ENCODE measurements at places on chromosomes 16 and 17.

DNA sequence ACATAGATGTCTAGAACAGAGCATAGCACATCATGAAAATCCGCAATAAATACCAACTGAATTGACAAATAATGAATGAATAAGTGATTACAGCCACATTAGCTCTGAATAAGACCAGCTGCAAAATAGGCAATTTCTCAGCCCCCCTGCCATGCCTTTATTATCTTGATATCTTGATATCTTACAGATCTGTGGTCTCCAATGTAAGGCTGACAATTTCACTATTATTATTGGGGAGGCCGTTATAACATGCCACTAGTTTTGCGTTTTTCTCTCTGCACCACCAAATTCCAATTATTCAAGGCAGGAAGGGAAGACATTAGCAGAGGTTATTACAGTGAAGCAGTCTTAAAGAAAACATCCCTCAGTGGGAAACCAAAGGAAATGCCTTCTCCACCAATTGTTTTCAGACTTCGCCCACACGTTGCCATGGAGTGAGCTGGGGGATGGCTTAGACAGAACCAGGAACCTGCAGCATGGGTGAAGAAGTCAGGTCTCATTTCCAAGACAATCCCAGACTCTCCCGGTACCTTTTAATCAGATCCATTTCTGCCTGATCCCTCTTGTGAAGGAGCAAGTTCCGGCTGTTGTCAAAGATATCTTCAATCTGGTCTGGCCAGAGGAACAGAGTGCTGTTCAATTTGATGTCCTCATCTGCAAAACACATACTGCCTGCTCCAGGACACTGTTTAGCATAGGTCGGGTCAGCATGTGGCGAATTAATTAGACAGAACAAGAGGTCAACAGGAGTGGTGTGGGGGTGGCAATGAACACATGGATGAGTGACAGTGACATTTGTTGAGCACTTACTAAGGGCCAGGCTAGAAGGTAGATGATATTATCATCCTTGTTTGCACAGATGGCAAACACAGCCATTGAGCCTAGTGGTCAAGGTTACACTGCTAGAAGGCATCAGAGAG, 46.4 kb downstream of the DNAH3 start:
- no peak for DNase-seq

- DNase-seq: no peak
These were observed 9.3 kb downstream of the BECN1 start for GRCh38 chr17:42814633-42815399.

DNA sequence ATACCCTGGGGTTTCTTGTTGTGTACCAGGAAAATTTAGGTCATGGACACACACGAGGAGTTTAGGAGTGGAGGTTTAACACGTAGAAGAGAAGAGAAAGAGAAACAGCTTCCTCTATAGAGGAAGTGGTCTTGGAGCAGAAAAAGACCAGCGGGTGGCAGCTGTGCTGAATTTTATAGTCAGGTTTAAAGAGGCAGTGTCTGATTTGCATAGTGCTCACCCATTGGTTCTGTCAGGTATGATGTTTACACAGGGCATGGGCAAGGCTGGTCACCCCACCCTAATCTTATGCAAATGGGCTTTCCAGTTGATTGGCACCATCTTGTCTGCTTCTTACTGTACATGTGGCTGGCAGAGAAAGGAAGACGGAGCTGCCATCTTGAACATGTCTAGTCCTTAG, 309.0 kb downstream of the CDH13 start:
- DNase-seq: no peak

GRCh38 chr16:87032554-87032953, 284.6 kb downstream of the C16orf95 start:
- DNase-seq: no peak

DNA sequence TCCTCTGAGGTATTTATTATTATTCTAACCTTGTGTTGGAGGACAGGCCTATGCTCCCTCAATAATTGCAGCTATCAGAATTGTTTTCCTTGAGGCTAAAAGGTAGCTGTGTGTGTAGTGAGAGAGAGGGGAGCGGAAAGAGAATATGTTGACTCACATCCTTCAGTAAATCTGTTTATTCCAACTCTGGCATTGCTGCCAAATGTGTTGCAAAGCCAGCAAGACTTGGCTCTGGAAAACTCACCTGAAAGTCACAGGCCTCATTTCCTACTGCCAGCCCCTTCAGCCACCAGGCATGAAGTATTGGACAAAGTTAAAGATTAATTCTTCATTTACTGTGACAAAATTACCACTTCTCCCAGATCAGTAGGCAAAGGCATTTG, 9.6 kb downstream of the CA10 start:
- peak; percentile 28 for DNase-seq

DNA sequence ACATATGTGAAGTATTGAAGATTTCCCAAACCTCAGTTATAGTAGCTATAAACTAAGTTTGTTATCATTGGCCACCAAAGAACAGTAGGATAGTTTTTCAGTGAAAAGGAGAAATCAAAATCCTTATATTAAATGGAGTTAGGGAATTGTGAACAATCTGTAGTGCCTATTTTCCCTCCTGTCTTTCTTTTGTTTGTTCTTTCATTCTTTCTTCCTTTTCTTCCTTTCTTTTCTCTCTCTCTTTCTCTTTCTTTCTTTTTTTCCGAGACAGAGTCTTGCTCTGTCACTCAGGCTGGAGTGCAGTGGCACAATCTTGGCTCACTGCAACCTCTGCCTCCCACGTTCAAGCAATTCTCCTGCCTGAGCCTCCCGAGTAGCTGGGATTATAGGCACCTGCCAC, 48.8 kb downstream of the SSH2 start:
- no peak for DNase-seq

DNA sequence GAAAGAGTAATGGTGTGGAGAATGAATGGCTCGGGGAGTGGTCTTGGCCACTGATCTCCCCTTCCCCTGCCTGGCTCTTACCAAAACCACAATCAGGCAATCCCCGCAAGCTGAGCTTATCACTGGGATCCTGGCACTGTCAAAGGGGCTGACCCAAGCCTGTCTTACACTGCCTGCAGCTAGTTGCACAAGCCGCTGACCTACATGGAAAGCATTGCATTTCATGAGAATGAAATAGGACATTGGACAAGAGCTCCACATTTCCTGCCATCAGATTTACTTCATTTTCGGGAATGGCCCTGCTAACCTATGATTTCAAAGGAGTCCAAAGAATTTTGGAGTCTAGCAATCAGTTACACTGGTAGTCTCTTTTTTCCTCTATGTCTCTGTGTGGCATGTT, 146.4 kb downstream of the PCTP start:
- no peak for DNase-seq

DNA sequence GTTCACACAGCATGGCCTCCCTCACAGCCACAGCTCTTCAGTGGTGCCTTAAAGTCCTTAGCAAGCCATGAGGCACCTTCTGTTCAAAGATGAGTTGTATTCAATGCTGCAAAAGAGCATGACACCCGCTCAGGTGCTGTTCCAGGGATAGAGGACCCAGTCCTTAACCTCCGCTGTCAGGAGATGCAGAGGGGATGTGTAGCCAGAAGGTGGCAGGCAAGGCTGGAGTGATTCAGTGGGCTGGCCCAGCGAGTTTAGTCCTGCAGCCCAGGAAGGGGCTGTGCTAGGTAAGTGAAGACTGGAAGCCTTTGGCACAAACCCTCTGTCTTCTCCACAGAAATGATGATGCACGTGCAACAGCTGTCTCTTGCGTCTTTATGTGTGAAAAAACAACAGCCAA, 25.0 kb upstream of the ADAM11 start:
- peak; percentile 54 for DNase-seq

- no peak for DNase-seq
These were observed 44.7 kb upstream of the KPNB1 start for GRCh38 chr17:47605011-47605410.

DNA sequence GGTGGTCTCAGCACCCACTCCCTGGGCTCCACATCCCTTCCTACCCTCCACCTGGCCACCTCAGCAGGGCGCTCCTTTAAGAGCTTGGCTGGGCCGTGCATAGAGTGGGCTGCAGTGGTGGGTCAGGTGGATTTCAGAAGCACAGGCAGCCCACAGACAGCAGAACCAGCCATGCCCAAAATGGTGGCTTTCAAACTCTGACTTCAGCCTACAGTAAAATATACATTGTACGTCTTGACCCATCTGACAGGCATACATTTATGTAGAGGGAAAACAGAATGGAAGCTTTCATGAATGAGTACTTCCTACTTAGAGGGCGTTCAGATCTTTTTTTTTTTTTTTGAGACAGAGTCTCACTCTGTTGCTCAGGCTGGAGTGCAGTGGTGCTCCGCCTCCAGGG, 26.0 kb upstream of the LASP1NB start:
- no peak for DNase-seq

GRCh38 chr17:2655546-2655945, 56.0 kb downstream of the CLUH start:
- no peak for DNase-seq

DNA sequence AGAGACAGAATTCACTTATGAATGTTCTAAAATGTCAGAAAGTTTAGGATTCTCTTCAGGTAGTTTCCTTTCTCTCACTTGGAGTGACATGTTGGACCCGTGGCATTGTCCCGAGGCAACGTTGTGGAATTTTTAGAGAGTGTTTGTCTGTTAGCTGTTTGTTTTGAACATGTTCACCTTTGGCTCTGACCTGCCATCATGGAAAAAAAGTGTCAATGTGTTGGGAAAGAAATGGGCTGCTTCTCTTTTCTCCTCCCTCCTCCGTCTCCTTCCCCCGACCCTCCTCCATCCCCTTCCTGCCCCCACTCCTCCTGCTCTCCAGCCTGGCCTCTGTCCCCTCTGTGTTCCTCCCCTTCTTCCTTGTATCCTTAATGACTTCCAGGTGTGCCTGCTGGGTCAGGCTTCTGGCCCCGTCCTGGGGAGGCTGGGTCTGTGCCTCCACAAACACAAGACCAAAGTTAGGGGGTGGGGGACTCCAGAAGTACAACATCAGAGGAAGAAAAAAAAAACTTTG, 463.1 kb downstream of the MAF start:
- no peak for DNase-seq

DNA sequence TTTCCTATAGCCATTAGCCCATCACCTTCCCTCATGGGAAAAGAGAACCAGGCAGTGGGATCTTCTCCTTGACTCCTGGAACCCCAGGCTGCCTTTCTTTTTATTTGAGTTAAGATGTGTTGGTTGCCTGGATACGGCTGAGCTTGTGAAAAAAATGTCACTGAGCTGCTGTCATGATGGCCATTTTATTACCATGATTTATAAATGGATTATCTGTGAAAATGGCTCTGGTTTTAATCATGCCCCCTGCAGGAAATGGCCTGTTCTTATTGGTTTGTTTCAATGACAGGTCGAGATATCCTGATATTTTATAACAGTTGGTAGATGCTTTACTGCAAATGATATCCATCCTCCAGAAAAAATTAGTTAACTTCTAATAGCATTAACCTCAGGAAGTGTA, 640.4 kb downstream of the CDH11 start:
- DNase-seq: no peak

DNA sequence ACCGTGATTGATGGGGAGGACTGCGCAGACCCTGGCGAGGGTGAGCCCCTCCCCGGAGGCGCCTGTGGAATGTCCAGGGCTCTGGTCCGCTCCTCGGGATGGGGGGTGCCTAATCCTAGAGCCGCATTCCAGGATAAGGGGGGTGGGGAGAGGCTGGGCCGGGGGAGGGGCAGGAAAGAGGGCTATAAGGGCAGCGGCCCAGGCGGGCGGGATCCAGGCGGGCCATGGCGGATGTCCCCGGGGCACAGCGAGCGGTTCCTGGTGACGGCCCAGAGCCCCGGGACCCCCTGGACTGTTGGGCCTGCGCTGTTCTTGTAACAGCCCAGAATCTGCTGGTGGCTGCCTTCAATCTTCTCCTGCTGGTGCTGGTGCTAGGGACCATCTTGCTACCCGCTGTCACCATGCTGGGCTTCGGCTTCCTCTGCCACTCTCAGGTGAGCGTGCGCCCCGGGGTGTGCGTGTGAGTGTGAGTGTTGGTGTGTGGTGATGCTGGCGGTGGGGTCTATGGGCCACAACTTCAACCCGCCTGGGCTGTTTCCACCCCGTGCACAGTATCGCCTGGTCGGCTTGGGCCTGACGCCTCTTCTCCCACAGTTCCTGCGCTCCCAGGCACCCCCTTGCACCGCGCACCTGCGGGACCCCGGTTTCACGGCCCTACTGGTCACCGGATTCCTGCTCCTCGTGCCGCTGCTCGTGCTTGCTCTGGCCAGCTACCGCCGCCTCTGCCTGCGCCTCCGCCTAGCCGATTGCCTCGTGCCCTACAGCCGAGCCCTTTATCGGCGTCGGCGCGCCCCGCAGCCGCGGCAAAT, at the start of gene TMEM88:
Gene TMEM88, plus strand, starts transcription at position 216 of the 809 bp plus-strand sequence. Its CDS starts 9 bp downstream, at position 225.
- DNase-seq: no peak

DNA sequence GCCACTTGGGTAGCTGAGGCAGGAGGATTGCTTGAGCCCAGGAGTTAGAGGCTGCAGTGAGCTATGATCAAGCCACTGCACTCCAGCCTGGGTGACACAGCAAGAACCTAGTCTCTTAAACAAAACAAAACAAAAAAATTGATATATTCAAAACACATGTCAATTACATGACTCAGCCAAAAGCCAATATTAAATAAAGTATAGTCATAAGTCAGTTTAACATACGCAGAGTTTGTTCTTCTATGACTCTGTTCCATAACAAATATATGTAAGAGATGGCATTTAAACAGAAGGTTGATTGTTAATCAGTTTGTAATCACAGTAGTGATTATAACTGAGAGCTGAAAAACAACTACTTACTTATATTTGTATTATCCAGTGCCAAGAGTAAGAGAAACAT, 106.5 kb downstream of the CDH8 start:
- no peak for DNase-seq

GRCh38 chr16:30766933-30767284, 4.8 kb downstream of the RNF40 start:
- no peak for DNase-seq

GRCh38 chr16:17936766-17937402, 399.7 kb downstream of the NPIPA8 start:
- DNase-seq: no peak

DNA sequence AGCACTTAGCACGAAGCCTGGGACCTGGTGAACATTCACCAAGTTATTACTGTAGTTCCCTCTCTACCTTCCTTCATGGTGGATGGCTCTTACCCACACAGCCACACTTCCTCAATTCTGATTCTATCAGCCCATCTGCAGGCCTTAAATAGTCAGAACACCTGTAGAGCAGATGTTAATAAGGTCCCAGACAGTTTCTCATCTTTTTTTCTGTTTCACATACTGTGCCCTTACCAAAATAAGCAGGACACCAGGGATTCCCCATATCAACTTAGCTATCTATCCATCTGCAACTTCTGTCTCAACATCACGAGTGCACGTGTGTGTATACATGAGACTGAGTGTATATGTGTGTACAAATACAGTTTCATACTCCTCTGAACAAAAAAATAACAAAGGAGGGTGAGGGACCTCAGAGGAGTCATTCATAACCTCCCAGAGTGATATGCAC, 2.8 kb downstream of the RECQL5 start:
- no peak for DNase-seq

All from NCI-H510A treated with DMSO at 0.1 percent for 48 hours (cell line).